ENCODE measurements at places on chromosomes 4 and X. TPM values are rescaled to one million over a fixed set of nuclear protein-coding genes. Genes with fewer than 3 reads are reported as not detected.

Gene MAGEA2
- not detected for total RNA-seq

Gene ZAR1
- total RNA-seq: not detected

Gene PFKFB1
- total RNA-seq: not detected

Gene GLUD2
- 0.53 TPM for total RNA-seq

Gene PDZD4
- total RNA-seq: not detected

Gene BMPR1B
- 0.29 TPM for total RNA-seq

Gene RPGR
- 4.9 TPM for total RNA-seq

Gene SSX2
- total RNA-seq: not detected

Gene SMR3B
- not detected for total RNA-seq

Gene LONRF3
- 0.29 TPM for total RNA-seq

Gene ESX1
- total RNA-seq: 1.4 TPM

Gene FAM149A
- total RNA-seq: 0.86 TPM

Gene PAK3
- total RNA-seq: 0.58 TPM
